Tibial nerve (tissue), 4 donors: ENCODE measurements at places on chromosomes 6 and 20. TPM values are rescaled to one million over a fixed set of nuclear protein-coding genes. Genes with fewer than 3 reads are reported as not detected.

GRCh38 chr20:2815242-2815900, 584 bp downstream of the C20orf141 start:
- DNase-seq: no peak

DNA sequence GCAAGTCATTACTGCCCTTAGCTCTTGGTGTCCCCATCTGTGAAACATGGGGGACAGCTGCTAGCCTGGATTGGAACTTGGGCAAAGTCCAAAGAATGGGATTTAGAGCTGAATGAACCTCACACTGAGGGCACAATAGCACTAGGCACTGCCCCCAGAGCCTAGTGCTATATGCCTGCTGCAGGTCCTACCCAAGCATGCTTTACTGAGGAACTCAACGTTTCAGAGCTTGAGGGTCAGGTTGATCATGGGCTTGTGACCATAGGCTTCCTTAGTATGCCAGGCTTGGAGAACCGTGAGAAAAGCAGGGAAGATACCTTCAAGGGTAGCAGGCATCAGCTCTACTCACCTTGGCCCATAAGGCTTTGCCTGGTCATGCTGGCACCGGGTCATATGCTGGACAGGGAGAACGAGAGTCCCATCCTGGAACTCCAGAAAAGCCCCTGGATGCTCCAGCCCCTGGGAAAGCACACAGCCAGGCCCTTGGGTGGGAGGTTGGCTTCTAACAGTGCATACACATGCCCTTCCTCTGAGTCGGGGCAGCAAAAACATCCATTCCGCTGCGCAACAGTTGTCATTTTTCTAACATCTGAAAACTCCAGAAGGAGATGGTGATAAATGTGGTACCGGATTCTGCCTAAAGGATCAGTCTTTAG, 29.7 kb downstream of the EIF2S2 start:
- no peak for DNase-seq

DNA sequence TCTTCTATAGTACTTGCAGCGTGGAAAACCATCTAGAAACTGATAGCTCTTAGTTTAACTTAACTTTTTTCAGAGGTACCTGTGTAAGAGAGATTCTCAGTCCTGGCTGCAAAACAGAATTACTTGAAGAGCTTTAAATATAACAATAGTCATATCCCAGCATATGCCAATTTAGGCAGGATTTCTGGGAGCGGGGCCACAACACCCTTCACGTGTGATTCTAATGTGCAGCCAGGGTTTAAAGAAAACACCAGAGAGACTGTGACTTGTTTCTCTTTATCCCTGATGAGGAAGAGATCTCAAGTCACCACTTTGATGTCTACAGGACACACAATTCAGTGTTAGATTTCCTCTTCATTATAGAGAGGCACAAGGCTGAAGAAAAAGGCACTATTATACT, 103.7 kb downstream of the PDSS2 start:
- no peak for DNase-seq

DNA sequence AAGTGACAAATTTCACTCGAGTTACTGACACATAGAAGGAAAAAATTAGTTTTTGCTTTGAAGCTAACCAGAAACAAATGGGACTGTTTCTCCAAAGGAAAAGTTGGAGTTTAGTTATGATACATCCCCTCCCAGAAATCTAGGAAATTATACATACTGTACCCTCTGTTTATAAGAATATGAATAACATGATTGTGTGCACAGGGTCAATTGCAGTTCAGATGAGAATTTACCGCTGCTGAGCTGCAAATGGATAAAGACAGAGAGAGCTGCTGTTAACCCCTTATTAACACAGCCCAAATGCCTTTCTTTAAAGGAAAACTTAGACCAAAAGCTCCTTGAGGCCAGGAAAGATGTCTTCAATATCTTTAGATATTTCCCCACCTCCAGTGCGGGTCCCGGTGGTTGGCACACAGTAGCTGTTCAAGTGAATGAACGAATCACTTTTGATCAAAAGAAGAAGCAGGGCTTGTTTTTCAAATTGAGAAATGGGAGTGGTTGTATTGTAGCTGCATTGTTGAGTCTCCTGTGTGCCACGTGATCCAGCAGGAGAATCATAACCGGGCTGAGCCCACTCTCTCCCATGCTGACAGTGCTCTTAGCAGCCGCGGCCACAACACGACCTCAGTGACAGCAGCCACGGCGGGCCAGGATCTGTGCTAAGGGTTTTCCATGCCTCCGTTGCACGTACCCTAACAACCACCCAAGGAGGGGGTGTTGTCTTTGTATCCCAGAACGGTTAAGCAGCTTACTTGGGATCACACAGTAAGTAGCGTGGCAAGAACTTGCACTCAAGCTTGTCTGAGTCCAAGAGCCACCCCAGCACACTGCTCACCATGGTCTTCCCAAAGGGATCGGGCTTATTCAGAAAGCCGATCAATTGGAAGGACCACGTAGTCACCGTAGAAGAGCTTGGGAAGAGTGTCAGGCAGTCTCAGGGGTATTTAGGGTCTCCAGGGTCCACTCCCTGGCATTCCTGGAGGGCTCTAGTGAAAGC, 53.5 kb upstream of the BMP6 start:
- DNase-seq: no peak

- no peak for DNase-seq
Observed at GRCh38 chr6:127868338-127868737, 32.5 kb downstream of the THEMIS start.

DNA sequence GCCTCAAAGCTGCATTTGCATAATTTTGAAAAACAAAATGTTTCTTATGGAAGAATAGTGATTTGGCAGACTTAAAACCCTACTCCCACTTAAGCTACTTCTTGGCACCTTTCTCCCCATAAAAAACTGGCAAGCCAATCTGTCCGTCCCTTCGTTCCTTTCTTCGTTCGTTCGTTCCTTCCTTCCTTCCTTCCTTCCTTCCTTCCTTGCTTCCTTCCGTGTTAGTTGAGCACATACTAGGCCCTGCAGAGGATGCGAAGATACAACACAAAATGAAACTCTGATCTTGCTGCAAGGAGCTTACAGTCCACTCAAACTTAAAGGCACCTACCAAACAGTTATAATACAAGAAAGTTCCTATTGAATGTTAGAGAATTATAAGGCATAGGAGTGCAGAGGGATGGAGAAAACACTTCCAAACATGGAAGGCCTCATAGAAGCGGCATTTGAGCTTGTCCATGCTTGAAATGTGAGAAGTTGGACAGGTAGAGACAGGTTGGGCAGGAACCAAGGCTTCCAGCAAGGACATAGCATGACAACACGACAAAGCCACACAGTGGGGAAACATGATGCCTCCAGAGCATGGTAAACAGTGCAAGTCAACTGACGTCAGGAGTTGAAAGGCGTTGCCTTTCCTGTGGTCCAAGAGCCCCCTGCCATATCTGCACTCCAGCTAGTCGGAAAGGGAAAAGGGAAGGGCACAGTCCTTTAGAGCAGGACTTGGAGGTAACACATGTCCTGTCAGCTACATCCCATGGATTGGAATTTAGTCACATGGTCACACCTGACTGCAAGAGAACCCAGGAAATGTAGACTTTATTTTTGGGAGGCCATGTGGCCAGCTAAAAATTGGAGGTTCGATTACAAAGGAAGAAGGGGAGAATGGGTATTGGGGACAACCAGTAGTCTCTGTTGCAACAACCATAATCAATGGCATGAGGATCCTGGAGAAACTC, 7.0 kb downstream of the PNPLA1 start:
- no peak for DNase-seq

DNA sequence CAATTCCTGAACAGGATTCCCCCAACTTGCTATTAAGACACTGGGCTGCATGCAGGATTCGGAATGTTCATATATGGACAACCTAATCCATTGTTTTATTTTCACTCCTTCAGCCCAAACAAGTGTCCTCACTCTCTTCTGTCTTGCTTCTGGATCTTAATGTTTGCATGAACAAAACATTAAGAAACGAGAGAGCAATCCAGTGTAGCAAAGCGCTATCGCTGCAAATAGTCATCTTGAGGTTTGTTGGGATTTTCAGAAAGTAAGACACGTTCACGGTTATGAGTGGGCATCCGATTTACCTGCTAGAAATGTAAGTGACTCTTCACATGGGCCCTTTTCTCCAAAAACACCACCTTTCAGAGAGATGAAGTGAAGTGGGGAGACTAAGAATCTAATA, 156.4 kb downstream of the MBOAT1 start:
- no peak for DNase-seq

DNA sequence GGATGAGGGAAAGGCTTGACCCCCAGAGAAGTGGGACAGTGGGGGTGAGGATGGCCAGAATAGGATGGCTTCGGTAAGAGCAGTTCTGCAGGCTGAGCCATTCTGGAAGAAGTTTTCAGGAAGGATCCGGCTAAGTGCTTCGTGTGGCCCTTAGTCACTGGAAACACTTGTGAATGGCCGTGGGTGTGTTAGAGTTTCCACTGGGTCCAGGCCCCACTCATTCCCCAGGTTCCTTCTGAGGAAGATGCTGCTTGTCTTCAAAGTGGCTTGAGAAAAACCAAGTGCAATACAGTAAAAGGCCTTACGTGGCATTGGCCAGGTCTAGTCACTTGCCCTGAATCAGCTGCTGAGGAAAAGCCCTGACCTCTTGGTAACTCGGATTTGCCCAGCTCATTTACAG, 27.9 kb downstream of the MANBAL start:
- no peak for DNase-seq

- DNase-seq: no peak
Observed at GRCh38 chr6:41578217-41579087, 32.3 kb downstream of the FOXP4 start.

DNA sequence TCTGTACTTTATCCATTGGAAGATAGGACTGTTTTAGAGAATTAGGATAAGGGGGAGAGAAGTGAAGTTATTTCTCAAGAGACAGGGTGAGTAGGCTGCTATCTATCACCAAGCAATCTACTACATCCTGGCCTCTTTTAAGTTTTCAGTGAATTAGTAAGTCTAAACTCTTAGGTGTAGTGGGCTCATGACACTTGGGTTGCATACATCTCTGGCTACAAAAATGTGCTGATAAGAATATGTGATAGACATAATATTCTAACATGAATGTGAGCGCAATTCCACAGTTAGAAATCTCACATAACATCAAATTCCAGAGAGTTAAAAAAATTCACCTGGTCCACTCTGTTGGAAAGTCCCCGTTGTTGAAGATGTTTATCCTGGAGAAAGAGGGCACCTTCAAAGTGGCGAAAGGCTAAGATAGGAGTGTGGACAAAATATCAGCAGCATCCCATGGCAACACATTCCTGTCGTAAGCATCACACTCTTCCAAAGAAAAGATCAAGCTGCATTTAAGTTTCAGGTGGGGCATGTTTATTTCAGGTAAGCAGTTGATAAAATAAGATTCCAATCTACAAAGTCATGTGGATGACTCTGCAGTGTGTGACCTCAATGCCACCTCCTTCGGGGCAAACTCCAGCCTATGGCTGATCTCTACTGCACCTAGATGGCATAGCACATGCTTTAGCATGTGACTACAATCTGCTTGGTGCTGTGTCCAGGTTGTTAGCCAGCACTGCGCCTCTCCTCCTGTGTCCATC, 111.7 kb upstream of the NEDD9 start:
- DNase-seq: no peak

DNA sequence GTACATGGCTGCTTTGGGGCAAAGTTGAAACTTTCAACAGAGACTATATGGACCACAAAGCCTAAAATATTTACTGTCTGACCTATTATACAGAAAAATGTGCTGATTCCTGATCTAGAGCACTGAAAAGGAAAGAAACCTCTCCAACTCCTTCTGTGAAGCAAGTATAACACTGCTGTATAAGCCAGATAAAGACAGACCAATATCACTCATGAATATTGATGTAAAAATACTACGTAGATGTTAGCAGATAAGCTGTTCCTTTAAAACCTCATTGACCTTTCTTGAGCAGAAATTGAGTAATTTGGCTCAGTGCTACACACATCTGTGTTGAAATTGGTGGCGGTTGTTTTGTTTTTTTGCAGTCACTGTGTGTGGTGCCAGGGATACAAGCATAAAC, 69.9 kb upstream of the HDAC2 start:
- DNase-seq: no peak

GRCh38 chr6:24856901-24857670, 58.4 kb upstream of the ARMH2 start:
- no peak for DNase-seq

GRCh38 chr20:57060407-57061050, 205.9 kb downstream of the BMP7 start:
- no peak for DNase-seq

DNA sequence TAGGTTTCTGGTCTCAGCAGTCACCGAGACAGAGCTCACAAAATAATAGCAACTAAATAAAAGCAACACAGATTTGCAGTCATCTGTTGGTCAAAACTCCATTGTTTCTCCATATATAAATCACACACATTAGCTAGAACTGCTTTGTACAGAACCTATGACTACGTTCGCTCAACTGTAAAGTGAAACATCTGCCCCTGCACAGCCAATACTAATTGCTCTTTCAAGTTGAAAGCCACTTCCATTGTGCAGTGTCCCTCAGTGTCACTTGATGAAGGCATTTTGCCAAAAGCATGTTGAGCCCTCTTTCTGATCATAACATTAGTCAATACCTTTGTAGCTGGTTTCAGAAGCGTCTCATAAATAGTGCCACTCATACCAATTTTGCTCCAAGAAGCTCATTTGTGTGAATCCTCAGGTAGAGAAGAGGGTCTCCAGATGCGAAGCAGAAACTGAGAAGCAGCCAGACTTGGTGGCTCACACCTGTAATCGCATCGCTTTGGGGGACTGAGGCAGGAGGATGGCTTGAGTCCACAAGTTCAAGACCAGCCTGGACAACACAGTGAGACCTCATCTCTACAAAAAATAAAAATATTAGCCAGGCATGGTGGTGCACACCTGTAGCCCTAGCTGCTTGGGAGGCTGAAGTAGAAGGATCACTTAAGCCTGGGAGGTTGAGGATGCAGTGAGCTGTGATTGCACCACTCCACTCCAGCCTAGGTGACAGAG, 68.9 kb downstream of the PERP start:
- no peak for DNase-seq

DNA sequence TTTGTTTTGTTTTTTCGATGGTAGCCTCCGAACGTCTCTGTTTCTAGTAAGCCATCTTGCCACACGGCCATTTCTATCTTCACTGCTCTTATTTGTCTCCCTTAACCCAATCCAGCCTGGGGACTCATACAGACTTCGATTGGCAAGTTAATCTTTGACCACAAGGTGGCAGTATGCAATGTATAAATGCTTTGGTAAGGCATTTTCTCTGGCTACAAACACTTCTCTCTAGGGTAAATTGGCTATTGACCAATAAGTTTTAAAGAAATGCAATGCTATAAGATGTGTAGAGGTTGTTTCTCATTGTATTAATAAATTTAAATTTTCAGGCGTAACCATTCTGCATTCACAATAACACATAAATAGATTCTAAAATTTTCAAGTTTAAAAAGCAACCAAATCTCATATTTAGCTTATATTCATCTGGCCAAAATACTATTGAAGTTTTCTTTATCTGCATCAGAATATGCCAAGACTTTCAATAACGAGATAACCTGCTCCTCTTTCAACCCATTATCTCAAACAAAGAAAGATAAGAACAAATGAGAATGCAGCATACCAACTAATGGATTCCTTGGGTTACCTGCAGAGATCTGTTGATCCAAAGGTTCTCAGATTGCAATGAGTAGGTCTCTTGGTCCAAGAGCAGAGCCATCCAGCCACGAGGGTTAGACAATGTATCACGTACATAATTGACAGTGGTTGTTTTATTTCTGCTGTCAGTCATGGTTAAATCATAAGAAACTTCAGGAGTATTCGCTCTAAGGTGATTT, 231.9 kb downstream of the PKHD1 start:
- DNase-seq: peak; percentile 59

The CST5 gene
- total RNA-seq: not detected

The SLC24A3 gene
- total RNA-seq: 3.6 TPM

The ESR1 gene
- 6.9 TPM for total RNA-seq

The KIF3B gene
- total RNA-seq: 32.9 TPM

The RAD21L1 gene
- not detected for total RNA-seq

The AKAP12 gene
- total RNA-seq: 220 TPM

The BCL2L1 gene
- total RNA-seq: 138 TPM
